ENCODE measurements at places on chromosomes 7 and 10.

DNA sequence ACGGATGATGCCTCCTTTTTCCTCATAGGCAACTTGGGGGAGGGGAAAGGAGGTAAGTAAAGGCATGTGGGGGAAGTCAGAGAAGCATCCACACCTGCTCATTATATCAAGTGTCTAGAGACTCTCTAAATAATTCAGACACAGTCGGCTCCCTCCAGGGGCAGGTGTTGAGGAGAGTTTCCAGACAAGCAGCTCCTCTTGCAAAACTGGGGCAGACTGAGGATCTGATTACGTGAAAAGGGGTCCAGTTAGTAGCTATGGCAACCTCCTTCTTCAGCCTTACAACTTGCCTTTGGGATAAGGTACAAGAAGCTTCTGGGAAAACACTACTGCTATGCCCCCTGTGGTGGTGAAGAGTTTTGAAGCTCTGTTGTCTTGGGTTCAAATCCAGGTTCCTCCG lies 39.0 kb upstream of the SORBS1 start:
- no peak overlapping the region for H3K4me3 ChIP-seq
- H3K27ac ChIP-seq, result no peak overlapping the region
- DNase-seq, result no peak

- H3K27ac ChIP-seq, result no peak overlapping the region
- no peaks in the 10 kb centered on the region for H3K4me1 ChIP-seq
- no peaks in the 10 kb centered on the region for H3K27me3 ChIP-seq
- H3K4me3 ChIP-seq, result no peak overlapping the region
These were observed 154.1 kb downstream of the LHFPL3 start for GRCh38 chr7:104482362-104483037.

- H3K4me3 ChIP-seq, result no peak overlapping the region
- H3K27me3 ChIP-seq, result no peaks in the 10 kb centered on the region
- DNase-seq, result no peak
- no peaks in the 10 kb centered on the region for H3K36me3 ChIP-seq
These were observed 119.8 kb upstream of the LYZL2 start for GRCh38 chr10:30749385-30749784.

DNA sequence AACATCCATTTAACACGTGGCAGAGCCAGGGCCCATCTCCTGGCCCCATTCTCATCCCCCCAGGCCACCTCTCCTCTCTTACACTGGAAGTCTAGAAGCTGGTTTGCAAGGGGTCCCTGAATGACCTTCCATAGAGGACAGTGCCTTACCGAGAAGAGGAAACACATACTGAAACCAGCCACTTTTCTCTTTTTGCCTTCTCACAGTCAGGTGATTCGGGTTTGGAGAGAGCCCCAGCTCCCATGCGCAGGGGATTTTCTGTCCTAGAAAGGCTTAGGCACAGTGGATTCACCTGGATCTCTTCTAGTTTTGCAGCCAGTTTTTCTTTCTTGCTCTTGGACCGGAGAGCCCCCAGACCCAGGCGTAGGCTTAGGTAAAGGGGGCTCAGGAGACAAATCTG lies 334.1 kb upstream of the C7orf33 start:
- DNase-seq, result no peak
- H3K4me3 ChIP-seq, result no peak overlapping the region
- H3K27me3 ChIP-seq, result no peaks in the 10 kb centered on the region
- no peaks in the 10 kb centered on the region for H3K4me1 ChIP-seq
- no peak overlapping the region for H3K27ac ChIP-seq

GRCh38 chr7:117086788-117087187 lies 133.5 kb downstream of the ST7 start:
- H3K4me1 ChIP-seq, result no peaks in the 10 kb centered on the region
- H3K27ac ChIP-seq, result no peak overlapping the region
- H3K27me3 ChIP-seq, result no peaks in the 10 kb centered on the region
- no peaks in the 10 kb centered on the region for H3K36me3 ChIP-seq
- H3K4me3 ChIP-seq, result no peak overlapping the region
- DNase-seq, result no peak

GRCh38 chr7:45189151-45189970 lies 31.8 kb downstream of the RAMP3 start:
- no peak for DNase-seq
- H3K27ac ChIP-seq, result no peak overlapping the region
- no peak overlapping the region for H3K4me3 ChIP-seq
- H3K4me1 ChIP-seq, result no peaks in the 10 kb centered on the region
- H3K36me3 ChIP-seq, result no peaks in the 10 kb centered on the region

All from RWPE2 (cell line).